OCI-LY7 (cell line): ENCODE measurements at places on chromosomes 7 and 10.

- DNase-seq, result no peak
Observed at GRCh38 chr7:73844131-73844547, 1.8 kb upstream of the METTL27 start.

GRCh38 chr7:70739646-70740210, 392.2 kb upstream of the GALNT17 start:
- DNase-seq, result no peak

DNA sequence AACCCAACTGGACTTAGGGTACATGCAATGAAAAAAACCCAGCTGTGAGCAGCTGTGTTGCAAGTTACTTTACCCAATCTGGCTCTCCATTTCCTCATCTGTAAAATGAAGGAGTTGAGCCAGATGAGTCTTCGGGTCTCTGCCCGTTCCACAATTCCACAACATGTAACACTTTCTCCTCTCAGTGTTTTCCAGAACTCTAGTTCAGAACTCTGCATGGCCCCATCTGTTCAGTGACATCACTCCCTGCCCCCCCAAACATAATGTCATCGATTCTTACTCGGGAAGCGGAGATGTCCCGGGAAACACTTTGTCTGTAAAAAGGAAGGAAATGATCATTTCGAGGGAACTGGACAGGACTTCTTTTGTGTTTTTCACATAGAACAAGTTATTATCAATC, 2.5 kb downstream of the SH3PXD2A start:
- no peak for DNase-seq

- no peak for DNase-seq
Observed at GRCh38 chr7:22949221-22949620, 64.7 kb downstream of the HYCC1 start.

DNA sequence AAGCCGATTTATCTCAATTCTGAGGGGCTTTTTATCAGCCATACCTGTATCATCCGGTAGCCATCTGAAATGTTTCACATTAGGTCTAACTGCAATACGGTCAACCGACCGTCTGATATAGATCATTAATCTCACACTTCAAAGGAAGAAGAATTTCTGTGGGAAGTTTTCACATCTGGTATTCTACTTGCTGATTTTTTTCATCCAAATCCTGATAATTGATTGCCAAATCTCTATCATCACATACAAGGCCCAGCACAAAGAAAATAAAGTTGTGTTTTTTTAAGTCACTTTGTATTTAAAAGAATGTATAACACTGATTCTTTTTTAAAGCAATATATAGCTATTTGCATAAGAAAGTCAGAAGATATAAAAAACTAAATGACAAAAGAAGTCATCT, 132.3 kb downstream of the DKK1 start:
- no peak for DNase-seq

DNA sequence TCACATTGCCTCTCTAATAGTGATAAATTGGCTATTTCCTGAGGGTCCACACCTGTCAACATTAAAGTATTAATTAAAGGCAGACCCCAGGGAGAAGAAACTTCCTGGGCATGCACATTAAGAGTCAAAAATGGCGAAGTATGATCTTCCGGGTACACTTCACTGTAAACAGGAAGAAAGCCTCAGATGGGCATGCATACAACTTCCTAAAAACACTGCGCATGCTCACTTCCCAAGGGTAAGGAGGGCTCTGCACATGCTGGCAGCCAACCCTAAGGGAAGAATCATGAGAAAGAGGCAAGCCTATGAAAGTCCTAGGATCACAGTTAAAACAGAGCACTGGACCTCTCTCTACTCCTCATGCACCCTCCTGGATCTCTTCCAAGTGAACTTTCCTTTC, 80.1 kb upstream of the IMMP2L start:
- peak; percentile 2 for DNase-seq
